ENCODE measurements at places on chromosomes 7 and 10.

DNA sequence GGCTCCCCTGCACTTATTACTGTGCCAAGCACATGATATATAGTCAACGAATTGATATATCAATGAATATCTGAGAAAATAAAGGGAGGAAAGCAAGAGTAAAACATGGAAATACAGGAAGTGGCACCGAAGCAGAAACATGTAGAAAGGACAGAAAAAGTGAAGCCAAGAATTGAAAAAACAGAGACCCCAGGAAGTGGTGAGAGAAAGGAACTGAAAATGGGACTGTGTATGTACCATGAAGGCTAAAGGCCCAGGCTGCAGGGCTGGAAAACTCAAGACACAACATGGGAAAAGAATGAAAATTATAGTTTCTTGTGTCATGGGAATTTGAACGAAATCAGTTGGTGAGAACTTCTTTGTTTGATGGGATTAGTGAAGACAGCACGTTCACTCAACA is 60.6 kb downstream of the MAP3K8 start:
- no peak for DNase-seq

- no peak for DNase-seq
These were observed 2.4 kb upstream of the REEP3 start for GRCh38 chr10:63518690-63519288.

- no peak for DNase-seq
These were observed 11.7 kb downstream of the STAM start for GRCh38 chr10:17655567-17656146.

GRCh38 chr10:113027574-113028455 is 77.8 kb downstream of the TCF7L2 start:
- no peak for DNase-seq

DNA sequence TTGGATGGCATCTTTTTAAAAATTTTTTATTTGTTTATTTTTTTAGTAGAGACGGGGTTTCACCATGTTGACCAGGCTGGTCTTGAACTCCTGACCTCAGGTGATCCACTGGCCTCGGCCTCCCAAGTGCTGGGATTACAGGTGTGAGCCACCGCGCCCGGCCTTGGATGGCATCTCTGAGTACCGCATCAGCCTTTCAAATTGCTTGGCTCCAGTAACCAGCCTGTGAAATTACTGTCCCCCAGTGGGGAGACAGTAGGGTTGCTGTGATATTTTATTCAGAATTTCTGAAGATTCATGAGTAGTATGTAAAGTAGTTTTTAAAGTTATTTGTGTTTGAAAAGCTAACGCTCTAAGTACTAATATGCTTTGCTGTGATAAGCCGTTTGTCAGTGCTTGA is 1.2 kb downstream of the NUB1 start:
- DNase-seq: no peak

DNA sequence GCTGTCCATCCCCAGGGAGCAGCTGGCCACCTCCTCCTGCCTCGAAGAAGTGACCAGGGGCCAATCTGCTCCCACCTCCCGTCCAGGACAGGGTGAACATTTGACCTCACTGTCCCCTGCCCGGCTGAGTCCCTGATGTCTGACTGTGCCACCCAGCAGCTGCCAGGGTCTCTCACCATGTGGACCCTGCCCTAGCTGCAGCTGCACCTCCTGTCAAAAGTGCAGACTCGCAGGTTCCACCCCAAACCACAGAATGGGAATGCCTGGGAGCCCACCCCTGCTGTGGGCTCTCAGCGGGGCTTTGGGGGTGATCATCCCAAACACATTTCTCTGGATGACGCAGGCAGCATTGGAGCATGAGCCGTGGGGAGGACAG is 86.1 kb downstream of the RGS10 start:
- DNase-seq: no peak

- DNase-seq: no peak
These were observed 51.6 kb downstream of the DGKI start for GRCh38 chr7:137795211-137795610.

DNA sequence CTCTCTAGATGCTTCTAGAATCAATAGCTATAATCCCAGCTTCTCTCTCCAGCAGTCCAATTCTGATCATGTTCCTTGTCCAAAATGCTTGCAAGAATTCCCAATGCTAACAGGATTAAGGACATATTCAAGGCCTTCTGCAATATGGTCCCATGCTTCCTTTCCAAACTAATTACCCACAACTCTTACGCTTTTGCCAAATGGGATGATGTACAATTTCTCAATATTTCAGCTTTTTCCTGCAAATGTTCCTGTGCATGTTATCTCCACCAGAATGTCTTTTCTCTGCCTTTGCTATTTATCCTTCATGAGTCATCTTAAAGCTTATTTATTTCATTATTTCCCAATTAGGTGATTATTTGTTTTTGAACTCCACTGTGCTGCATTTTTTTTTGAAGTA is 556.4 kb downstream of the SORCS1 start:
- no peak for DNase-seq

DNA sequence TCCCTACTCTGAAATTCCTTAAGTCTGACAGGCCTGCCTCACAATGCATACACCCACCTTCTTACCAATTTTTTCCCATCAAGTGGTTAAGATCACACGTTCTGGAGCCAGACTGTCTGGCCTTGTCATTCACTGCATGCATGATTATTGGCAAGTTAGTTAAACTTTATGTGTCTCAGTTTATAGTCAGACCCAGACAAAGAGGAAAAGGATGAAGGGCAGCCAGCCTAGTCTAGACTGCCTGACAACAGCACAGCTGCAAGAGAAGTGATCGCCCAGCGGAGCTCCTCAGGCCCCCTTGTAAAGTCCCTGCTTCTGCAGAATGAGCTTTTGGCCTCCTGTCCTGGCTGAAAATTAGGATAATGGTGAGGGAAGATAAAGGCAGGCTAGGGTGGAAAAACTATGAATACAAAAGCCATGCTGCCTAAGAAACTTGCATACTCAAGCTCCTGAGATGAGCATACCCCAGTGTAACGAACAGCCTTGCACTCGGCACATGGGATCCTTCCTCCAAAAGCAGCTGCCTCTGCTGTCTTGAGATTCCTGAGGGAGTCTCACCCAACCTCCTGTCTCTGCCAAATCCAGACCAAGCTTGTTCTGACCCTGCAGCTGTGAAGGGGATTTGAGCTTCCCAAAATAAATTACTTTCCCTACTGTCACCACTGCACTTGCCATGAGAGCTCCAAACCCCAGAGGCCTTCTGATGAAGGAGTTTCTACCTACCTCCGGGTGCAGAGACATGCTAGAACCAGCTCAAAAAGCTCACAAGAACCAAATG is 26.7 kb upstream of the MRLN start:
- DNase-seq: no peak

- no peak for DNase-seq
These were observed 166.2 kb downstream of the CPEB3 start for GRCh38 chr10:92124616-92125143.

GRCh38 chr10:45454859-45455258 is 80.8 kb downstream of the ALOX5 start:
- no peak for DNase-seq

GRCh38 chr10:92142949-92143348 is 147.9 kb downstream of the CPEB3 start:
- no peak for DNase-seq

GRCh38 chr10:103736763-103737162 is 118.6 kb downstream of the SH3PXD2A start:
- peak; percentile 95 for DNase-seq

GRCh38 chr10:21385536-21385935 is 139.9 kb downstream of the SKIDA1 start:
- DNase-seq: no peak

GRCh38 chr10:110410329-110411046 is 87.2 kb upstream of the DUSP5 start:
- DNase-seq: no peak

GRCh38 chr10:17647326-17647725 is 3.4 kb downstream of the STAM start:
- no peak for DNase-seq

- no peak for DNase-seq
These were observed 738 bp downstream of the POM121 start for GRCh38 chr7:72925546-72926120.

DNA sequence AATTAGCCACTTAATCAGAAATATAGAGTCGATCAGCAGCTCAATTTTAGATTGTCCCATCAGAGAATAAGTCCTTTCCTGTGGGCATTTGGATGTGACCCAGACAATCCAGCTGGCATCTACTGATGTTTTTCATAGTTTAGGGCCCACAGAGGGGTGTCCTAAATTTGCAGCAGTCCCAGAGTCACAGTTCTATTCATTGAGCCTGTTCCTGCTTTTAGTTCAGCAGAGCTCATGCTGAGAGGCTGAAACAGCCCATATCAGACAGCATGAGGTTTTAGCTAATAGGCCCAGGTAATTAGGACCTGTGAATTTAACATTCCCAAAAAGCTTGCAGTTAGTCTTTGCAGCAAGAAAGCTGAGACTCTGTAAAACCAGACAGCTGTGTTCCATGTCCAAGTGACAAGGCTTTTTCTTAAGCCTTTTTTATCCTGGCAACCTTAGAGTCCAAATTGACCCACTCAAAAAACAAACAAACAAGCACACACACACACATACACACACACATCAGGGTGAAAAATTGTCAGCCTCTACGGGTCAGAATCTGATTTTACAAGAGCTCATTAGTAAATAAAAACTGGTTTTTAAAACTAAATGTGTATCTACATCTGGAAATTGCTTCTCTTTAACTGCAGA is 33.7 kb downstream of the ANKIB1 start:
- DNase-seq: no peak

DNA sequence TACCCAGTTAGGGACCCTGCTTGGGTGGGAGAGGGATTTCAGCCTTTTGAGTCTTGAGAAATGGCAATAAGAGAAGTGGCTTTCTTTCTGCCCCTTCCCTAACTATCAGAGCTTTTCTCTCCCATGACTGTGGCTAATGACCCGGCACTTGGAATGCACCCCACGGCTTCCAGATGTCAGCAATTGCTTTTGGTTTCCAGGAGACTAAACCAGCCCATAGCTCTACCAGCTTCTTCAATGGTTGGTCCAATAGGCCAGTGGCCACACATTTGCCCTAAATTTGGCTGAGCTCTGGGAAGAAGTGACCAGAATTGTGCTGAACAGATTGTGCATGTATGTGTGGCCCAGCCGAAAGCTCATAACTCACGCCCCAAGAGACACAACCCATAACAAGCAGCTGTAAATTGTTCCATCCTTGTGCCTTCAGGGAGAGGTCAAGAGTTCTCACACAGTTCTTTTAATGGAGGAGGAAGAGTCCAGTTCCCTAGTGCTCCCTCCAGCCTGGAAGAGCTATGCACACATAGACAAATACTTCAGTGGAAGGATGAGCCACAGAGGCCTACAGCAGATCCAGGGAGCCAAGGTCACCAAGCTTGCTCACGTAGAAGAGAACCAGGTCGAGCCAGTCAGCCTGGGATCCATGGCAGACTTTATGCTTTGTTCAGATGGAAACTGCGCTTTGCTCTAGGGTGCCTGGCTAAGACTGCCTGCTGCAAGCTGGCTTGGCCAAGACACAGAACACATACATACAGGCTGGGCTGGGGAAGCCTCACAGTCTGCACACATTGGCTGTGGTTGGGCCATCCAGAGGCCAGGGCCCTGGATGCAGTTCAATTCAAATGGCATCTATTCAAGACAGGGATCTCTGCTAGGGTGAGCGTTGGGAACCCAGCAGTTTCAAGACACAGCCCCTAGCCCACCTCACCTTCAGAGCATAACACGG is 131.8 kb upstream of the HABP2 start:
- DNase-seq: no peak

DNA sequence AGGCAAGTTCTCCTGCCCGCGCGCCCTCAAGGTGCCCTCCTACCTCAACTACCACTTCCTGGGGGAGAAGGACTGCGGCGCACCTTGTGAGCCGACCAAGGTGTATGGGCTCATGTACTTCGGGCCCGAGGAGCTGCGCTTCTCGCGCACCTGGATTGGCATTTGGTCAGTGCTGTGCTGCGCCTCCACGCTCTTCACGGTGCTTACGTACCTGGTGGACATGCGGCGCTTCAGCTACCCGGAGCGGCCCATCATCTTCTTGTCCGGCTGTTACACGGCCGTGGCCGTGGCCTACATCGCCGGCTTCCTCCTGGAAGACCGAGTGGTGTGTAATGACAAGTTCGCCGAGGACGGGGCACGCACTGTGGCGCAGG is 1.4 kb downstream of the FZD1 start:
- peak; percentile 39 for DNase-seq

DNA sequence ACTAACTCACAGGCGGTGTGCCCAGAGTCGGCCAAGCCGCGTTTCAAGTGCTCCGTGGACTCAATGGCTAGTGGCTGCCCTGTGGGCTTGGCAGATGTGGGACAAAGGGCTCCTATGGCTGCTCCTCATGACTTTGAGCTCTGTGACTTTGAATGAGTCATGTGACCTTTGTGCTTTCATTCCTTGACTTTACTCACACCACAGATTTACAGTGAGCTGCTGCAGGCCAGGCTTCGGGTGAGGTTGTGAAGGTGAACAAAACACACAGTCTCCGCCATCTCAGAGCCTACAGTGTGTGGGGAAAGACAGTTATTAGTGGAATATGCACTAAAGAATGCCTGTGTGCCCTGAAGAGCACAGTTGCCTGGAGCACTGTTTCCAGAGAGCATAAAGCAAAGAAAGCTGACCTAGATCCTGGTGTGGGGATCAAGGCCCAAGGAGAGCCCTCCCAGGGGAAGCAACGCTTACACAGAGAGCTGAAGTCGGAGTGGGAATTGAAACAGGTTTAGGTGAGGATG is 29.7 kb upstream of the PLEKHA1 start:
- no peak for DNase-seq

DNA sequence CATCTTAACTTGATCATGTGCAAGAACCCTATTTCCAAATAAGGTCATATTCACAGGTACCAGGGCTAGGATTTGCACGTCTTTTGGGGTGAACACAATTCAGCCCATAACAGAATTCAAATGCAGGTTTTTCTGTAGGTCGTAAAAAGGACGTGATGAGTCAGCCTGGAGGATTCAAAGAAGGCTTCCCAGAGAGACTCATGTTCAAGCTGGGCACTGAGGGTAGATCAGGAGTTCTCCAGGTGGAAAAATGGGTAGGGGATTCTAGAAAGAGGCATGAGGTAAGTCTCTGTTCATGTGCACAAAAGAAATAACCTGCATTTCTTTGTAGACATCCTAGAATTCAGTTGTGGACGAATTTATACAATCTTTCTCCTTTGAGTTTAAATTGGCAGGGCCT is 160.4 kb downstream of the RPS24 start:
- no peak for DNase-seq

DNA sequence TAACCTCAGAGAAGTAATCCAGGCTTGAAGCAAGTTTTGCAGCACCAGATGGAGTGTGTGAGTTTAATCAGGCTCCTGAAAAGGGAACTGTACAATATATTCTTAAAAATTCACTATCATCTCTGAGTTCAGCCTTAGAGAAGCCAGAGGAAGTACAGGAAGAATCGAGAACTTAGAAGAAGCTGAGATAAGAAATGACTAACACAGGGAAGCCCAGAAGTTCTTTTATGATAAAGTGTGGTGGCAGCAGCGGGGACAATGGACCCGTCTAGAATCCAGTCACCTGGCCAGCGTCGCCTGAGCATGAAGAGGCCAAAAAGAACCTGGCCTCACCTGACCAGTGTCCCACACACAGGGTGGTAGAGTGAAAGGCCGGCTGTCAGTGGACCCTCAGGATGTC is 161.0 kb downstream of the USP6NL start:
- DNase-seq: peak; percentile 6

DNA sequence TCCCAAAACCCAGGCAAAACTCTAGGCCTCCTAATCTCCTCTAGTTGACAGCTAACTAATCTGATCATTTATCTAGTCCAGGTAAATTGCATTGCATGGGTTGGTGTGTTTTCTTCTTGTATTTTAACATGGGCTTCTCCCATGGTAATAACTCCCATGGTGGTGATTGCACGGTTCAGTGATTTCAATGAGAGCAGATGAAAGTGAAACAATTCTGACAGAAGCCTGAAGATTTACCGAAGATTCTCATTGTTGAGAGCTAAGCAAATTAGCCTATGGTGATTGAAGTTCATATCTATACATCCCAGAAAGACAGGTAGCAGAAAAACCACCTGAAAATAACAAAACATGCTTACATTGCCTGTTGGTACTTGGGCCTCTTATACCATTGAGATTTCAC is 26.6 kb upstream of the LIPN start:
- DNase-seq: no peak

All from H9 (cell line).